ENCODE measurements at places on chromosomes 13 and 19.

DNA sequence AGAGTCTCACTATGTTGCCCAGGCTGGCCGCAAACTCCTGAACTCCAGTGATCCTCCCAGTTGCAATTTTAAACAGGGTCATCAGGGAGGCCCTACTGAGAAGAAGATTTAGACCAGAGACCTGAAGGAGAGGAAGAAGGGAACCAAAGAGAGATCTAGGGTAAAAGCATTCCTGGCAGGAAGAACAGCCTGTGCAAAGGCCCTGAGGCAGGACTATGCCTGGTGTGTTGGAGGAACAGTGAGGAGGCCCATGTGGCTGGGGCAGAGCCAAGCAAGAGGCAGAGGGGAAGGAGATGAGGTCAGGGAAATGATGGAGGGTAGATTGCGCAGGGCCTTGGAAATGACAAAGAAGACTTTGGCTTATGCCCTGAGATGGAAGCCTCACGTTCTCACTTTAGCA is 34.5 kb downstream of the TINCR start:
- DNase-seq, result no peak

DNA sequence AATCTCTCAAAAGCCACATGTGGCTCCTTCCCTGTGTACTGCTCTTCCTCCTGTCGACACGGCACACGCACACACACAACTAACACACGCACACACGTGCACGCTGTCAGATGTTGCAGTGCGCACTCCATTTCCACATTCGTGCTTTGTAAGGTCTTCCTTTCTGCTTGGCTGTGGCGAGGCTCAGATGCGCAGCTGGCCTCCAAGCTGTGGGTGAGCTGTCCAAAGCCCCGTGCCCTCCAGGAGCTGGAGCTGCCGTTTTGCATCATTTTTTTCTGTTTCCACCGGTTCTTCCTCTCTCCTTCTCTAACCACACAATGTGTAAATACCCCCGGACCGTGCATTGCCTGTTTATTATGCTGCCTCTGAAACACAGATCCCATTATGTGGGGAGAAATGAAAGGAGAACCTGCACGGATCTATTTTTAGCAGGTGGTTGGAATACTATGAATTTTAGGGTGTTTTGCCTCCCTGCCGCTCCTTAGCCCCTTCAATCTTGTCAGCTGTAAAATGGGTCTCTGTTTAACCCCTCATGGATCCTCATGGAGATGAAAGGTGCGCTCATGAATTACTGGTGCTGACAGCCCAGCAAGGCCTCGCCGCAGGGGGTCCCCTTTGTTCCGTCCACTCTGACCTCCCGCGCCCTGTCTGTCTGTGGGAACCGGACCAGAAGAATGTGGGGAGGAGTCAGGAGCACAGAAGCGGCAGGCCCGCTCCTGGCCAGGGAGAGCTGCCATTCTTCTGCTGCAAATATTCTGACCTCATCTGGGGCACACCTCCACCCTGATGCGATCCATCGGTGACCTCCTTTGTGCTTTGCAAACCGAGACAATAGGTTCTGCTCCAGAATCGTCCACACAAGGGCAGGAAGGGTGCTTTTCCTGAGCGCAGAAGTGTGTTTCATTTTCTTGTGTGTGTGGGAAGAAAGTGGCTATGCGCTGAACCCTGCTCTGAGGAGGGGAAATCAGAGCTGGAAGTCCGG is 137.7 kb downstream of the SOX1 start:
- DNase-seq, result no peak

GRCh38 chr19:40744554-40745401 is 5.5 kb downstream of the ACTMAP start:
- DNase-seq, result no peak

DNA sequence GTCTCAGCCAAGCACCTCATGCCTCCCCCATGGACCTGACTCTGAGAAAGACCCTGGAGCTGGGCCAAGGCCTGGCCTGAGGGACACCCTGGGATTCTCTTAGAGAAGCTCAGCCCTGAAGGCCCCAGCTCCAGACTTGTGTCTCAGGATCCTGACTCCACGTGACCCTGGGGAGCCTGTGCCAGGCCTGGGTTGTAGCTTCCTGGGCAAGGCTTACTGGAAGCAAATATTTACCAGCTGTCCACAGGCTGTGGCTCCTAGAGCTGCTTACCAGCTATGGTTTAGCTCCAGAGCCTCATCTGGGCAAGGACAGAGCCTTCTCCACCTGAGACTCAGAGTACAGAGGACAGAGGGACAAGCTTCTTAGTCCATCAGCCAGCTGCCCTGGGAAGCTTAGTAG is 61.0 kb upstream of the CEACAM8 start:
- DNase-seq, result no peak

DNA sequence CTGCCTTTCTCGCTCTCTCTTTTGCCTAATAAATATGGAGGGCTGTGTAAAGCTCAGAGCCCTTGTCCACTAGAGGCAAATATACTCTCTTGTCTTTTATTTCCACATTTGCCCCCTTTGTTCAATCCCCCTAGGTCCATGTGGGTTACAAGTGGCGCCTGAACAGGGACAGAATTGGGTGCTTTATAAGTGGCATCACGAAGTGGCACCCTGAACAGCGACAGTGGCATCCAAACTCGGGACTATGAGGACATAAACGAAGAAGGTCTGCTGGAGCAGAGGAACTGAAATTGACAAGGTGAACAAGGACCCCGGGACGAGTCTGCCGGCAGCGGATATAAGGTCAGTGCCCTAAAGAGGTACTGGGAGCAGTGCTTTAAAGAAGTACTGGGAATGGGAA is 4.3 kb upstream of the ZNF610 start:
- DNase-seq, result no peak

DNA sequence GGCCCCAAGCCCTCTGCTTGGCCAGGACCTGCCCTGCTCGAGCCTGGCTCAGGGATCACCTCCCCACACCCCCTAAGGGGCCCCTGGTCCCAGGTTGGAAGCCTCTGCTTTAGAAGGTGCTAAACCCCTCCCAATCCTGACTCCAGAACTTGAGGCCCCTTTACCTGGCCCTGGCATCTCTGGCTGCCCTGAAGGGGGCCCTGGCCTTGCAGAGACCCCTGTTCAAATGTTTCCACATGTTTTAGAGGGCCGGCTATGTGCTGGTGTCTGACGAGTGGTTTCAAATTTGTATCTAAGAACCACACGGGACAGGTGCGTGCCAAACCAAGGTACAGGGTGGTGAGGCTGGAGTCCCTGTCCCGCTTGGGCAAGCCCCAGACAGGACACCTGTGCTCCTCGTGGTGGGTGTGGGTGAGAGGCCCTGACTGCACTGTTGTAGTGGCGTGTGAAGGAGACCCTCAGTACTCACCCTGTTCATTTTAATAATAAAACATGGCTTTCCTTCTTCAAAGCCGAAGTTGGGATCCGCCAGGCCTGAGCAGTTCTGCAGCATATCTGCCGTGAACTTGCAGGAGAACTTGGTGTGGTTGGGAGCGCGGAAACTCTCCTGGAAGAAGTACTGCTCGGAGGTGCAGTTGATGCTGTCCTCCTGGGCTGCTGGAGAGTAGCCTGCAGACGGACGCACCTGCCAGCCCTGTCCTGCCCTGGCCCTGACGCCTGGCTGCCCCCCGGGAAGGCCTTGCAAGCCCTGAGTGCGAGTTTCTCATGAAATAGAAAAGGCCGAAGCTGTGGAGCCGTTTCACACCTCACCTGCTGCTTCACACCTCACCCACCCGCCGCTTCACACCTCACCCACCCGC is 5.4 kb downstream of the ATP4B start:
- no peak for DNase-seq

- no peak for DNase-seq
Measured at GRCh38 chr13:84553227-84553626, 671.0 kb upstream of the SLITRK1 start.

DNA sequence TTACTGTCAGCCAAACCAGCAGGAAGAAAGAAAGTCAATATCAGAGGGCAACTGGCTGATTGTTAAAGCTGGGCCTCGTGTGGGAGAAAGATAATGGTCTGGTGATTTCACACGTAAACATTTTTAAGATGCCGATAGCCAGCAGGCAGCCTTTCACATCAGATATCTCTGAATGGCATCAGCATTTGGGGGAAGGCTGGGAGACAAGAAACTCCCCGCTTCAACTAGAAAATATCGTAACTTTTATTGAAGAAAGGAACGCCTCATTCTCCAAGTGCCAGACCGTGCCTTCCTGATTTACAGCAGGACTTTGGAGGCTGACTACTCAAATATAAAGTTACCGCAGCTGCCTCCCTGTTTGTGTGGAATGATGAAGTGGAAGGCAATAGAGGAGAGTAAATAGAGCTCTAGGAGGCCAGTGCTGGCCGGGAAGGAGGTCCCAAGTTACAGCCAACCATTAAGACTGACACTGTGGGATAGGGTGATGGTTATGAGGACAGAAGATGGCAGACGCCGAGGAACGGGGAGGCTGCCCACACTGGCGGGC is 284.3 kb upstream of the MAB21L1 start:
- no peak for DNase-seq

DNA sequence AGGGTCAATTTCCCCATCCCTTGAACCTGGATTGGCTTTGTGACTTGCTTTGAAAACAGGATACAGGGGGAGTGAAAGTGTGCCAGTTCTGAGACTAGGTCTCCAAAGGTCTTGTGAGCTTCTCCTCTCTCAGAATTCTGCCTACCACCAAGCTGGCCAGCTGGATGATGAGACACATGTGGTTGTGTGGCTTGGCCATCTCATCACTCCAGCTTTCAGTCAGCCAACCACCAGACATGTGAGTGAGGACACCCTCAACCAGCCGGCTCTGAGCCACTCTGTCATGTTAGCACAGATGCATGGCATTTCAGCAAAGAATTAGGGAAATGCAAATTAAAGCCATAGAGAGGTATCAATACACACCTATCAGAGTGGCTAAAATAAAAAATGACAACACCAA is 29.5 kb downstream of the ENOX1 start:
- no peak for DNase-seq

DNA sequence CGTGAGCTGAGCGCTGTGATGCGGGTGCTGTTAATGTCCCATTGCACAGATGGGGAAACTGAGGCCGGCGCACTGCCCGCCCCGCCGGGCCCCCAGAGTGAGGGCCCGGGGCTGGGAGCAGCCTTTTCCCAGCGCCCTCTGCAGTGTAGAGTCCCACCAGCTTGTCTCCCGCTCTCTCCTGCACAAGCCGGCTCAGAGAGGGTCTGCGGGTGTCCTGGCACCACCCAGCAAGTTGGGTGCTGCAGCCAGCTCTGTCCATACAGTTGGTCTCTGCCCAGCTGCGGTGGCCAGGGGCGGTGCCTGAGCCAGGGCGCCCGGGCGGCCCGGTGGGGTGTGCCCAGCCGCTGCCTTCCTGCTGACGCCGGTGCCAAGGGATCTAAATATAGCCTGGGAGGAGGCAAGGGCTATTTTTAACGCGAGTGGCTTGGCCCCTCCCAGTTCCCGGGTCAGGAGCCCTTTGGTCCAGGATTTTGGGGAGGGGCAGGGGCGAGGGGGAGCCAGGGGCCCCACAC is 19.3 kb downstream of the GADD45B start:
- DNase-seq, result peak; percentile 56

DNA sequence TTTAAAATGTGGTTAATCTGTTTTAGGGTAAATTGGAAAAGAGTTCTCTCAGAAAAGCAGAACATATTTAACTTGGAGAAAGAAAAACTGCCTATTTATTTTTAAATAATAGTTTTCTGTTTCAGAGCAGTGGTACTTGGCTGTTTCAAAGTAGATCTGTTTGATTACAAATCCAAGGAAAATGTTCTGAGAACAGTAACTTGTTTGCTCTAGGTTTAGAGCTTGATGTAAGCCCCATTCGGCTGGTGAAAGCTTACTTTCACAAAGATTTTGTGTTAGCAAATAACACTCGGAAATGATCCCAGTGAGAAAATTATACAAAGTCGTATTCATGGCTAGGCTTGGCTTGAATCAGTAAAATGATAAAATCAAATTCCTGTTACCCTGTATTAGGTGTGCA is 395.8 kb upstream of the GPC6 start:
- DNase-seq, result no peak

GRCh38 chr13:77678691-77679235 is 18.7 kb upstream of the SLAIN1 start:
- DNase-seq, result no peak

Data from inflammatory macrophage (primary cell).